ENCODE measurements at places on chromosomes 2 and 18. TPM values are rescaled to one million over a fixed set of nuclear protein-coding genes. Genes with fewer than 3 reads are reported as not detected.

- no peak for DNase-seq
Measured at GRCh38 chr2:238096311-238097011, 3.7 kb upstream of the ESPNL start.

DNA sequence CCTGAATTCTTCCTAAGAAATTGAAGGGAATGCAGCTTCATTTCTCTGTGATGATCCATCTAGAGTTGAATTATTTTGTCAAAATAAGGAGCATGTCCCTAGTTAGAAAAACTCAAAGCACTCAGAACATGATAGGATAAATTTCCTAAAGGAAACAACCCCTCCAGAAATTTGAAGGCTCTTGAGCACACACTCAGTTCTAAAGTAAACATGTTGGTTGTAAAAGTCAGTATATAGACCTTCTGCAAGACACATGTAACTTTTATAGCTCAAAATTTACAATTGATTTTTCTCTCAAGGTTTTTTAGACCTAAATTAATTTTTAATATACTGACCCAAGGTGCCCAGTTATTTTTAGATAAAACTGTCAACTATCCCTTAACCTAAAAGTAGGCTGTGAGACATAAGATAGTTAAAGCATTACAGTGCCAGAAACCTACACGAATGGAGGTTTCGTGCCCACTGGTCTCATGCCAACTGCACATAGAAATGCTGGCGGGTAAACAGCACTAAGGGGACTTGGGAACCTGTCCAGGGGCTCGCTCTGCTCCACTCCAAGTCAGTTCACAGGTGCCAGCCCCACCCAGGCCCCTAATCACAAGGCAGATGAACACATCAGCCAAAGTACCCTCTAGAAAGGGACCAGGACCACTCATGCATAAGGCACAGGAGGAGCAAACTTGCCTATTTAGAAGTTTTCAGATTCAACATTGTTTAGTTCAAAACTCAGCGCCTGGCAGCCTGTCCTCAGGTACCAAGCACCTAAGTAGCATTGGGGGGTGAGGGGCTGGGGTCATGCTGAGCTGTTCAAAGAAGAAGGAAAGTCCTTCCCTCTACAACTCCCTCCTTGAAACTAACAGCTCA, 106.5 kb downstream of the SMC6 start:
- DNase-seq = no peak

DNA sequence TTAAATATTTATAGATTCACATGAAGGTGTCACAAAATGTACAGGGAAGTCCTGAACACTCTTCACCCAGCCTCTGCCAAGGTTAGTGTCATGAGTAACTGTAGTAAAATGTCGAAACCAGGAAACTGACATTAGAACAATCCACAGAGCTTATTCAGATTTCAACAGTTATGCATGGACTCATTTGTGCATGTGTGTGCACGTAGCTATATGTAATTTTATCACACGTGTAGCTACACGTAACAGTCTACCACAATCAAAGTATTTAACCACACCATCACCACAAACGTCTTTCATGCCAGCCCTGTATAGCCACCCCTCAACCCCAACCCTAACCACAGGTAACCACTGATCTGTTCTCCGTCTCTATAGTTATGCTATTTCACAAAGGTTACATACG, 211.7 kb upstream of the REV1 start:
- DNase-seq = no peak

GRCh38 chr2:108594132-108594981, 60.1 kb downstream of the LIMS1 start:
- no peak for DNase-seq

DNA sequence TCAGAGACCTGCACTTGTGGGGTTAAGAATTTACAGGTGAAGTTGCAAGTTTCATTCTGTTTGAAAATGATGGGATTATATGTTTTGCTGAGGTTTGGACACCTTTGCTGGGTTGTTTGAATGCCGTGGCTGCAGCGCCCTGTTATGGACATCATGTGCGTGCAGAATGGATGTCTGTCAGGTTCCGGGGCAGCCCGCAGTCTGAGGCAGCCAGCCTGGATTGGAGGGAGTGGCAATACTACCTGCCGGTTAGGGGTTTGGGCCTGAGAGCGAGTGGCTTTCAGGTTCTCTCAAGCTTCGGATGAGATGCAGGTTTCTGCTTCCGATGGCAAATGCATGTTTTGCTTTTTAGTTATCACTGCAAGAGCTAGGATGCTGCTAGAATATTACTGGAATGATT, 1.1 kb downstream of the CASP8 start:
- DNase-seq = no peak

DNA sequence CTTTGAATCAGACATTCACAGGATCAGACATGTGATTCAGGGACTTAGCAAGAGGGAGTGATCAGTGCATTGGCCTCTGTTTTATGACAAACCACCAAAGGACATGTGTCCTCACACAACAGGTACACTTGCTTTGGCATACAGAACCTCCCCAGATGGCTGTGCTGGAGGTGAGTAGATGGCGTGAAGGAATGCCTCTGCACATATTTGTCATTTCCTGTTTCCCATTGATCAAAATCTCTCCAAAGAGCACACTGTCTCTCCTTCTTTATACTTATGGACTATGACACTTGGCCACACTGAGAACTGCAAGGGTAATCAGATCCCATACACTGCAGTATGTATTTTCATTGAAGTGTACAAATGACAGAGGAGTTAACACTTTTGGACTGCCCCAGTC, 927.6 kb downstream of the TSN start:
- no peak for DNase-seq

DNA sequence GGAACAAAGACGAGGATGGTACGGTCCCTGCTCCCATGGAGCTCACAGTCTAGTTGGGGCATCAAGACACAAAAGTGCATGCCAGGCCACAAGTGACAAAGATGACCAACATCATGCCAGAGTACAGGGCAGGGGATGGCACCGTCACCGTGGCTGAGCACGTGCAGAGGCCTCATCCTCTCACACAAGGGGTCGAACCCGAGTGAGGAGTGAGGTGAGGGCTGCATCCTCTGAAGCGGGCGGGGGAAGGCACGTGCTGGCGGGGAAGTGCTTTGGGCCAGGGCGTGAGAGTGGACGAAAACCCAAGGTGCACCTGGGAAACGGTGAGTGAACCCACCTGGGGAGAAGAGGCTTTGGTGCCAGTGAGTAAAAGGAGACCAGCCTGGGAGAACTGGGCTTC, 41.0 kb downstream of the MRPL35 start:
- no peak for DNase-seq

Gene EFHD1
- polyA plus RNA-seq = 58.4 TPM

Gene CNGA3
- not detected for polyA plus RNA-seq

Gene STAT4
- polyA plus RNA-seq = 7.3 TPM

Gene ARHGAP15
- 3.9 TPM for polyA plus RNA-seq
